Activated naive CD8-positive, alpha-beta T cell treated with anti-CD3 and anti-CD28 coated beads, Interleukin-2, amount 10 ng/mL, durations not matched to agents 7 days and 5 days (primary cell): ENCODE measurements at places on chromosomes 7 and 10. TPM values are rescaled to one million over a fixed set of nuclear protein-coding genes. Genes with fewer than 3 reads are reported as not detected.
A peak's percentile ranks its signal among the peaks of the same experiment; 100 is the strongest.

- DNase-seq, result no peak
- no peaks in the 10 kb centered on the region for H3K36me3 ChIP-seq
- no peak overlapping the region for H3K27ac ChIP-seq
- H3K27me3 ChIP-seq, result no peaks in the 10 kb centered on the region
These were observed 211.3 kb downstream of the BICC1 start for GRCh38 chr10:58723966-58724365.

DNA sequence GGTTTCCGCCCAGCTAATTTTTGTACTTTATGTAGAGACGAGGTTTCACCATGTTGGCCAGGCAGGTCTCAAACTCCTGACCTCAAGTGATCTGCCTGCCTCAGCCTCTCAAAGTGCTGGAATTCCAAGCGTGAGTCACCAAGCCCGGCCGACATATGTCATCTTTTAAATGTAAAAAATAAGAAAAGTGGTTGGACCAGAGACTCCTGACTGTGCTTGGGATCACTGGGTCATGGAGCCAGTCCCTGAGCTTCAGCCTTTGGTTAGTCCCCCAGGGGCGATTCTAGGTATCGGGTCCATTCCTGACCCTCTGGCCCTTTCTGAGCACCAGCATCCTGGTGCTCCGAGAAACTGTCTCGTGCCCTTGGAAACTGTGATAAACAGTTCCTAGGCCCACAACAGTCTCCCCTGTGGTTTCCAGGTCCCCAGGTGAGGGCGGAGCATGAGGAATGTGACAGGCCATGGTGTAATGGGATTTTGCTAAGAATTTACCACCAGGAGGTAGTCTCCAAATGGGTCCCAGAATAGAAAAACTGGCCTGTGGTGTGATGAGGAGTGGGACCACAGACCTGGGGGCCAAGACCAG is 32.8 kb downstream of the UBTD1 start:
- DNase-seq, result no peak
- no peak overlapping the region for H3K4me3 ChIP-seq
- H3K36me3 ChIP-seq, result no peaks in the 10 kb centered on the region
- H3K27ac ChIP-seq, result no peak overlapping the region
- H3K4me1 ChIP-seq, result no peaks in the 10 kb centered on the region

Gene CUZD1
- total RNA-seq, result 3.4 TPM

GRCh38 chr10:125152450-125153368 is 7.7 kb downstream of the CTBP2 start:
- H3K4me1 ChIP-seq, result no peaks in the 10 kb centered on the region
- H3K36me3 ChIP-seq, result no peaks in the 10 kb centered on the region
- H3K27me3 ChIP-seq, result peaks cover 74% of the 10 kb centered on the region
- H3K4me3 ChIP-seq, result no peak overlapping the region

- no peaks in the 10 kb centered on the region for H3K36me3 ChIP-seq
- H3K27ac ChIP-seq, result no peak overlapping the region
- peaks cover 10% of the 10 kb centered on the region for H3K4me1 ChIP-seq
- peaks cover 24% of the 10 kb centered on the region for H3K27me3 ChIP-seq
These were observed 4.5 kb upstream of the ASB10 start for GRCh38 chr7:151191544-151191943.

GRCh38 chr10:104256335-104256961 is 1.8 kb downstream of the GSTO1 start:
- peak overlapping the region; percentile 37 for H3K27ac ChIP-seq
- peaks cover 40% of the 10 kb centered on the region for H3K36me3 ChIP-seq

DNA sequence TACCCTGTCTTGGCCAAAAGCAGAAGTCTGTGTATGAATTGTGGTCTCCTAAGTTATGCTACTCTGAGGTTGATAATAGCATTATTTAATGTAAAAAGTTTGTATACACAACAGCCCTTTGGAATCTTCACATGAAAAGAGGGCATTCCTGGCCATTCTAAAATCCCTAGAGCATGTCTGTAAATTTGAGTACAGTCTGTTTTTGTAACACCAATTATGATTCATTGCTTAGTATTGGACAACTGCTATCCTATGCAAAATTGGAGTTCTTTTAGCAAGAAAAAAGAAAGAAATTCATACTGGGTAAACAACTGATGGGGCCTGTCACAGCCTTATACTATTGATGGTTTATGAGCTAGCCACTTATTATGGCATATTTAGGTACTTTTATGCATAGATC is 10.2 kb downstream of the CUTC start:
- H3K27me3 ChIP-seq, result no peaks in the 10 kb centered on the region
- H3K36me3 ChIP-seq, result peaks cover 70% of the 10 kb centered on the region
- DNase-seq, result no peak
- H3K4me1 ChIP-seq, result peaks cover 3% of the 10 kb centered on the region
- H3K4me3 ChIP-seq, result no peak overlapping the region
- no peak overlapping the region for H3K27ac ChIP-seq

Gene LDB3
- total RNA-seq, result not detected

Gene MYOZ1
- total RNA-seq, result not detected

Gene NDUFB8
- total RNA-seq, result 245 TPM

GRCh38 chr7:157274991-157275427 is 61.8 kb upstream of the DNAJB6 start:
- no peaks in the 10 kb centered on the region for H3K36me3 ChIP-seq
- DNase-seq, result no peak
- H3K27me3 ChIP-seq, result peaks cover 6% of the 10 kb centered on the region
- no peak overlapping the region for H3K27ac ChIP-seq

Gene ASB10
- total RNA-seq, result not detected

- no peak for DNase-seq
- H3K27ac ChIP-seq, result peak overlapping the region; percentile 83
- peaks cover 32% of the 10 kb centered on the region for H3K4me1 ChIP-seq
- H3K4me3 ChIP-seq, result peak overlapping the region; percentile 92
- peaks cover 28% of the 10 kb centered on the region for H3K27me3 ChIP-seq
These were observed 1.3 kb downstream of the FRAT2 start for GRCh38 chr10:97333351-97333600.

Gene OR2A12
- not detected for total RNA-seq

- peaks cover 36% of the 10 kb centered on the region for H3K36me3 ChIP-seq
- H3K27ac ChIP-seq, result peak overlapping the region; percentile 30
- no peak for DNase-seq
- no peaks in the 10 kb centered on the region for H3K27me3 ChIP-seq
These were observed 32.5 kb downstream of the CDCA7L start for GRCh38 chr7:21912931-21913780.

DNA sequence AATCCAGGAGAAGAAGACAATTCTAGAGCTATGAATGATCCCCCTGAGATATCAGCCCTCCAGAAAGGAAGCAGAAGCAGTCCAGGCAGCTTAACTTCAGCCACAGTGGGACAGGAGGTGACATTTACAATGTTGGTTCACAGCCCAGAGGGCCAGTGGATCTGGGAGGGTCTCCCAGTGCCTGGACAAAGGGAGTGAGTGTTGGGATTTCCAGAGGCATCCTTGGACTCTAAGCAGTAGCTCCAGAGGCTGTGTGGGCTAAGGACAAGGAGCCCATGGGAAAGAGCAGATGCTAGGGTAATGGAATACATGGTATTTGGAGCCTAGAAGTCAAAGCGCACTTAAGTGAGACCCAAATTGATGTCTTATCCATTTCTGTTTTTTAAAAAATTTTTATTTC is 97.4 kb upstream of the NUPR2 start:
- H3K36me3 ChIP-seq, result no peaks in the 10 kb centered on the region
- H3K27me3 ChIP-seq, result no peaks in the 10 kb centered on the region
- DNase-seq, result no peak
- no peak overlapping the region for H3K27ac ChIP-seq

Gene RBM28
- 42.9 TPM for total RNA-seq

GRCh38 chr7:30315589-30315988 is 31.2 kb downstream of the ZNRF2 start:
- no peak overlapping the region for H3K27ac ChIP-seq
- H3K4me1 ChIP-seq, result peaks cover 15% of the 10 kb centered on the region
- H3K4me3 ChIP-seq, result no peak overlapping the region
- peaks cover 13% of the 10 kb centered on the region for H3K36me3 ChIP-seq
- DNase-seq, result no peak
- no peaks in the 10 kb centered on the region for H3K27me3 ChIP-seq

DNA sequence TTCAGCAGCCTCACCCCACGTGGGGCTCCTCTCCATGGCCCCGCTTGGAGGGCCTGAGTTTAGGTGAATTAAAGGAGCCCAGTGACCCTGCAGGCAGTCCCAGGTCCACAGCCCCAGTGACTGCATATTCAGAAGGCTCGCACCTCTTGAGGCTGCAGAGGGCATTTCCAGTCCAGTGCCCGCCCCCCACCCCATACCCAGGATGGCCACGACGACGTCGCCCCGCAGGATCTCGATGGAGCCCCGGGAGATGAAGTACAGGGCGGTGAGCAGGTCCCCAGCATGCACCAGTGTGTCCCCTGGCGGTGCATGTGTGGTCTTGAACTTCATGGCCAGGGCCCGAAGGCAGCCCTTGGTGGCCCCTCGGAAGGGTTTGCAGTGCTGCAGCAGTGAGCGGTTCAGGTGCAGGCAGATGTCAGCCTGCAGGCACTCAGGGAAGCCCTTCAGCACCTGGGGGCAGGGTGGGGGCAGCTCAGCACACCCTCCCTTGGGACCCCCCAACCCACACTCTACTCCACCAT is 28.1 kb downstream of the KCNH2 start:
- no peak overlapping the region for H3K27ac ChIP-seq
- no peak overlapping the region for H3K4me3 ChIP-seq
- H3K36me3 ChIP-seq, result no peaks in the 10 kb centered on the region
- H3K27me3 ChIP-seq, result peaks cover 23% of the 10 kb centered on the region
- H3K4me1 ChIP-seq, result no peaks in the 10 kb centered on the region
- DNase-seq, result peak; percentile 23

Gene SFTPA1
- not detected for total RNA-seq
